ENCODE measurements at places on chromosomes 13 and 19.

- no peak for DNase-seq
These were observed 947.7 kb downstream of the EFNB2 start for GRCh38 chr13:105587786-105588185.

DNA sequence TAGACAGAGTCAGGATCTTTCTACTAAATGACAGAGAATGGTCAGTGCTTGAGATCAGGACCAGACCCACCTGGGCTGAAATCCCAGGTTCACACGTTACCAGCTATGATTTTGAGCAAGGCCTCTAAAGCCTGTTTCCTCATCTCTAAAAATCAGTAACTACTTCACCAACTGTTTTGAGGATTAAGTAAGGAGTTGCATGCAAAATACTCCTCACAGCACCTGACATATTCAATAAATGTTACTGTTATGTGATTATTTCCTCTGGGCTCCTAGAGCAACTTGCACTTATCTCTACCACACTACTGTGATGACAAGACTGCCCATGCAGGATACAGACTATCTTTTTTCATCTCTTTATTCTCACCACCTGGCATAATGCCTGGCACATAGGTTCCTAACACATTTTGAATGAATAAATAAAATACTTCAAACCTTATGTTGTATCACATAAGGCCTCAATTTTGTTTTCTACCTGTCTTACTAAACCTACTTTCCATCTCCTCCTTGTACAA is 1.8 kb downstream of the KATNAL1 start:
- DNase-seq = no peak

DNA sequence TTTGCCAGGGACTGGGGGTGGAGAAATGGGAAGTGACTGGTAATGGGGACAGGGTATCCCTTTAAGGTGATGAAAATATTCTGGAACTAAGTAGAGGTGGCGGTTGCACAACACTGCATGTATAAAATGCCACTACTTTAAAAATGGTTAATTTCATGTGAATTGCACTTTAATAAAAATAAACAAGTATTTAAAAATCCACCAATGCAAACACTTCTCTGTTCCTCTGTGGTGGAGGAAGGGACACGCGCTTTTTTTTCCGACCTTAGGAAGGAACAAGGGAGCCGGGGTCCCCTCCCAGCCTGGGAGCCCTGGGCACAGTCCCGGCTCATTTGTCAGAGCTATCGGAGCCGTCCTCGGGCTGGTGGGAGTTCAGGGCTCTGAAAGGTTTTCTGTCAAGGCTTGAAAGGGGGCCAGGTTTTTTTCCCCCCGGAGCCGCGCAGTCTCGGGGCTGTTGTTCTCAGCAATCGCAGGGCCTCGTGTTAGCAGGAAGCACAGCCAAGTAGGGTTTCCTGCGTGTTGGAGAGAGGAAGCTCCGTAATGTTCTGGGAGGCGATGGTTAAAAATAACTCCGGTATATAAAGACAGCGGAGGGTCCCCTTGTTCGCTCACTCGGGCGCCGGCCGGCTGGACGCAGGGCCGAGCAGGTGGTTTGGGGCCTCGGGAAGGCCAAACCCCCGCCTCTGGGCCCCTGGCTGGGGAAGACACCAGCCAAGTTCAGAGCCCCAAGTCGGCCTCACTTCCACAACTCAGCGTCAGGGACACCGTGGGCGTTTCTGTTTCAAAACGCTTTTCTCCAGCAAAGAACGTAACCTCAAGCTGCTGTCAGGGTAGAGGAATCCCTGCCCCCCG is 41.2 kb upstream of the KLF2 start:
- no peak for DNase-seq

- DNase-seq = no peak
These were observed 4.6 kb downstream of the TLE2 start for GRCh38 chr19:3024509-3024869.
